ENCODE measurements at places on chromosomes 1 and 21.

GRCh38 chr1:228157729-228158126 lies 7.9 kb upstream of the IBA57 start:
- no peak for DNase-seq

DNA sequence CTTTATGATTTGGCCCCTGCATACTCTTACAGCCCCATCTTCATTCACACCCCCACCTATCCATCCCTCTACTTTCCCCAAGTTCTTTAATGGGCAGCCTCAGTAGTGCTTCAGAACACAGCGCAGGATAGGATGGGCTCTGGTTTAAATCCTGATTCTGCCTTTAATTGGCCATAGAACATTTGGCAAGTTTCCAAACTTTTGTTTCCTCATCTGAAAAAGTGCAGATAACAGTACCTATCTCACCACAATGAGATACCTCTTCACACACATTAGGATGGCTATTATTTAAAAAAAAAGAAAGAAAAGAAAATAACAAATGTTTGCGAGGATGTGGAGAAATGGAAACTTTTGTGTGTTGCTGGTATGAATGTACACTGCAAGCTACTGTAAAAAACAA lies 142.5 kb upstream of the VANGL1 start:
- DNase-seq = no peak

- DNase-seq = no peak
Observed at GRCh38 chr1:23537296-23537973, 6.4 kb upstream of the E2F2 start.

DNA sequence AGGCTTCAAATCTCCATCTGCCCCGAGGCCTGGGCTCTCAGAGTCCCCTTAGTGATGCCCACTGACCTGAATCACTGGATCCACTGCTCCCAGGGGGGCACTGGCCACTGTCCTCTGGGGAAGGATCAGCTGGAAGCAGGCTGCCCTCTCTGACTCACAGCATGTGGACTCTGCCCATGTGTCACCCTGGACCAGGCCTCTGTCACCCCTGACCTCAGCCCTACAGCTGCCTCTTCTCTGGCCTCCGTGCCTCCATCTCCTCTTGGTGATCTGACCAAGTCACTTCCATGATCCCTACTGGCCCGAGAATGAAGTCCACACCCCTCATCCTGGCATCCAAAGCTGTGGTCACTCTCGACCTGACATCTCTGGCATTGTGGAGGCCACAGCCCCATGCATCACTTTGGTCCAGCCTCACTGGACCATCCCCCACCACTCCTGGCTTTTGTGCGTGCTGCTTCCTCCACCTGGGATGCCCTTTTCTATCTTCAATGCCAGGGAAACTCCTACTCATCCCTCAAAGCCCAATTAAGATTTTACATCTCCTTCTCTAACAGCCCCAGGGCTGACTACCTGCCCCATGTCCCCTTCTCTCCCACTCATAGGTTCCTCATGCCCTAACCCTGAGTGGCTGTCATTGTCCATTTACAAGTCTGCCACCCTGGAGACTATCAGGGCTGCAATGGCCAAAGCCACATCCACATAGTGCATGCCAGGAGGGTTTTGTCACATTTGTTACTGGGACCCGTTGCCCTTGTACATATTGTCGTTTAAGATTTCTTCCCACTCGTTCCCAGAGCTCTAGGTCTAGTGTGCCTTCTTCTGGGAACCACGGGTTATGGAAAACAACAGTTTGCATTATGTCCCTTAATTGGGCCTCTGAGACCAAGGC lies 685.0 kb downstream of the MATN1 start:
- no peak for DNase-seq

- DNase-seq = no peak
Observed at GRCh38 chr21:26717146-26717739, 128.0 kb downstream of the ADAMTS1 start.

DNA sequence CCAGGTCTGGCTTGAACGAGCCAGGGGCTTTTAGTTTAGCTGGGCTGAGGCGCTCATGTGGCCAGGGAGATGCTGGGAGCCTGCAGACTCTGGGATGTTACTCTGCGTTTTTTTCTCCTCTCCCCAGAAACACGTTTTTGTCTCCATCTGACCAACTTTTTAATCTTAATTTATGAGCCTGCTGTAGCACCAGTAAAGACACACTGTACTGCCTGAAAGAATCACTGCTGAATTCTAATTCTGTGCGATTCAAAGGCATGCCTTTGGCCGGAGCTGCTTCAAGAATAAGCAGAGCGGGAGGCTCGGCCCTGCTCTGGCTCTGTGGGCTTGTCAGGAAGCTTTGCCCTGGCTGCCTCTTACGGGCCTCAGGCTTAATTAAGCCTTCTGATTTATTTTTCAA lies 129.5 kb downstream of the CAMTA1 start:
- no peak for DNase-seq

DNA sequence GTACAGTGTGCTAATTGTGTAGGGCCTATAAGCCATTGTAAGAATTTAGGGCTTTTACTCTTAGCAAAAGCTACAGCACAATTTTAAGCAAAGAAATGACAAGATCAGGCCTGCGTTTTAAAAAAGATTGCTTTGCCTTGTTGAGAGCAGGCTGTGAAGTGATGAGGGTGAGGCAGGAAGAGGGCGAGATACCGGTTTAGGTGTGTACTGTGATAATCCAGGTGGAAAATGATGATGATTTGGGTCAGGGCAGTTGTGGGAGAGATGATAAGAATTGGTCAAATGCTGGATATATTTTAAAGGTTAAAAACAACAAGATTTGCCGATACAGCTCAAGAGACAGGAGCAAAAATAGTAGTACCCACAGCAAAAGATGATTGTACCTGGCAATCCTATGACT lies 72.0 kb downstream of the SWT1 start:
- DNase-seq = no peak

GRCh38 chr1:230261928-230262650 lies 164.0 kb downstream of the PGBD5 start:
- DNase-seq = no peak

GRCh38 chr21:32626621-32627196 lies 14.5 kb upstream of the CFAP298 start:
- no peak for DNase-seq

DNA sequence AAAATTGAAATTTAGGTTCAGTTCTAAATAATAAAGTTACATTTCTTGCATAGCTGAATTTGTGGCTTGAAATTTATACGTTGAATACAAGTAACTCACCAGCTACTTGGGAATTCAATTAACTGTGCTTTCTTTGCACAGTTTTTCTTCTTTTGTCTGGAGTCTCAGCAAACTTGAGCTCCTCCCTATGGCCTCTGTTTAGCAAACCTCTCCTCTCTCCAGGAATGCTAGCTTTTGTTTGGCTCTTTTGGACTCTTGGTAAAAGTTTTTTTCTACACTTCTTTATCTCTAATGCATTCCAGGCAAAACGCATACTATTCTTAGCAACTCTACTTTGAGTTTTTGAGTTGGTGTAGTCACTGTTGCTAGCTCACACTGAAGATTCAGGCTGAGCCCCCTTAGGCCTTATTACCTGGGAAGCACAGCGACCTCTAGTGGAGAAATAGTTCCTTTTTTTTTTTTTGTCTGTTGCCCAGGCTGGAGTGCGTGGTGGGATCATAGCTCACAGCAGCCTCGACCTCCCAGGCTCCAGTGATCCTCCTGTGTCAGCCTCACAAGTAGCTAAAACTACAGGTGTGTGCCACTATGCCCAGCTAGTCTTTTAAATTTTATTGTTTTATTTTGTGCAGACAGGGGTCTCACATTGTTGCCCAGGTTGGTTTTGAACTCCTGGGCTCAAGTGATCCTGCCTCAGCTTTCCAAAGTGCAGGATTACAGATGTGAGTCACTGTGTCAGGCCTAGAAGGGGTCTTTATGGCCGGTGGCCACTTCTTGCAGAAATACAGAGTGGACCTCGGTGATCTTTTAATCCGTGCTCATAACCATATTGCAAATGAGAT lies 61.7 kb downstream of the CASQ2 start:
- no peak for DNase-seq

DNA sequence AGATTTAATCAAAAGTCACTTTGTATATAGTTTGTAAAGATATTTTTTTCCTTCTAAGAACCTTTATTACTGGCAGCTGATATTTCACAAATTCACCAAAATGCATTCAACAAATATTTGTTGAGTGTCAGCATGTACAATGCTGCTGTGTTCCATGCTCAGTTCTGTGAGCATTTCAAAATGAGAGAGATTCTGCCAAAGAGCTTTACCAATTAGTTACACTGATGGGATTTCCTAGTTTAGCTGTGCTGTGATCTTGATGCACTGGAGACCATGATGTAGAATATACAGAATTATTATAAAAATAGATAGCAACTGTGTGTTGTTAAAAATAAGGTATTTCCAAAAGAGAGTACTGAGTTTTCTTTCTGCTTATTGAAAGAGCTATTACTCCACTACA lies 225.6 kb downstream of the BRINP3 start:
- no peak for DNase-seq

- no peak for DNase-seq
Observed at GRCh38 chr1:178868706-178869105, 2.2 kb downstream of the ANGPTL1 start.

- no peak for DNase-seq
Observed at GRCh38 chr21:34909492-34910292, 139.4 kb downstream of the RUNX1 start.

- DNase-seq = no peak
Observed at GRCh38 chr1:226044514-226045101, 17.9 kb upstream of the H3-3A start.

- DNase-seq = no peak
Observed at GRCh38 chr21:37363936-37364335, 2.6 kb upstream of the DYRK1A start.

DNA sequence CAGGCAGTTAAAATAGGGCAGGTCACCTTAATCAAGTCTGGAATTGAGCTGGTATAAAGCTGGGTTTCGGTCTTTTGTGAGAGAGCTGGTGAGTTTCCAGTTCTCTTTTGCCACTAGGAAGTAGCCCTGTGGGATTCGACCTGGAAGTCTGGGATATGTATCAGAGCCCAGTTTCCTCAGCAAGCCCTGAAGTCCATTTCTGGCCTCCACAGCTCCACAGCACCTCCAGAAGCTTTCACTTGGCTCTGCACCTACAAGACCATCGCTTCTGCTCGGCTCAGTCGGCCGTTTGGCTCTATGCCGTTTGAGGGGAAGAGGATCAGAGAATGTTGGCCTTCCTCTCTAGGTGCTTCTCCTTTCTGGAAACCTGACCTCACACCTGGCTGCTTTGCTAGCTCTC lies 148.0 kb downstream of the GALNT2 start:
- DNase-seq = no peak

DNA sequence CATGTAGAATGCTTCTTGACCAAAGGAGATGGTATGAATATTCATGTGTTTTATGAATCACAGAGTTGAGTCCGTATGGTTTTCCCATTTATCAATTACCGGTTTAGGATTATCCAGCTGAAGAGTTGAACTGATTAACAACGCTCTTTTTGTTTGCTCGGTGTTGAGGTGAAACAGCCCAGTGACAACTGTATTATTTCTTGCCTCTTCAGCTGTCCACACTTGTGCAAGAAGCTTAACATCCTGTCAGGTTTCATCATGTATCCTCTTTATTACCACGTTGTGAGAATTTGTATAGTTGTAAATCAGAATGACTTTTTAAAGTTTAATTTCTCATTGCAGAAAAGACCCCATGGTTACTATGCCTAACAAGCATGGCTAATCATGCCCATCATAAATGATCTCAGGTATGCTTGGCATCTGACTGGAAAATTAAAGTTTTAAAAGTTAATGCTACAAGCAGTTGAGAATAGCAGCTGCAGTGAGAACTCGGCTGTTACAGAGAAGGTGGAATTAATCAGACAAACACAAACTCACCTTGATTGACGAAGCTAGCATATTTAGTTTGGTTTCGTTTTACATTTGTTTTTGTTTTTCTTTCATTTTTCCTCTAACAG lies 563.2 kb upstream of the ADGRL2 start:
- DNase-seq = no peak

GRCh38 chr1:113072141-113072756 lies 749 bp upstream of the LRIG2 start:
- no peak for DNase-seq

- DNase-seq = no peak
Observed at GRCh38 chr1:175537571-175537970, 205.8 kb downstream of the TNR start.

DNA sequence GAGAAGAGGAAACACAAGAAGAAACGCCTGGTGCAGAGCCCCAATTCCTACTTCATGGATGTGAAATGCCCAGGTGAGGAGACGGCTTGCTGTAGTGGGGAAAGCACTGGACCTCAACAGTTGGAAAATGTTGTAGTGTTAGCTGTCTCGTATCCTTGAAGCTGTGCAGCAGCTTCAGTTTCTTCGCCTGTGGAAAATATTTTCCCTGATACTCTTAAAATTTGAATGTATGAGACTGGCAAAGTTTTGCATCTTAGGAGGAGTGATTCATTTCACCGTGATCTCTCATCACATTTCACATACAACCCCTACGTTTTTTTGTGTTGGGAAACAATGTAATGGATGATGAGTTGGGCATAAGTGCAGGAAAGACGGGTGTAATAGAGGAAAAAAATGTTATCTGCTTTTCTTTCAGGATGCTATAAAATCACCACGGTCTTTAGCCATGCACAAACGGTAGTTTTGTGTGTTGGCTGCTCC lies 629 bp downstream of the RPS27 start:
- no peak for DNase-seq

GRCh38 chr1:227315629-227316346 lies 2.5 kb downstream of the CDC42BPA start:
- no peak for DNase-seq

- no peak for DNase-seq
Observed at GRCh38 chr1:161905269-161905884, 118.3 kb downstream of the OLFML2B start.

DNA sequence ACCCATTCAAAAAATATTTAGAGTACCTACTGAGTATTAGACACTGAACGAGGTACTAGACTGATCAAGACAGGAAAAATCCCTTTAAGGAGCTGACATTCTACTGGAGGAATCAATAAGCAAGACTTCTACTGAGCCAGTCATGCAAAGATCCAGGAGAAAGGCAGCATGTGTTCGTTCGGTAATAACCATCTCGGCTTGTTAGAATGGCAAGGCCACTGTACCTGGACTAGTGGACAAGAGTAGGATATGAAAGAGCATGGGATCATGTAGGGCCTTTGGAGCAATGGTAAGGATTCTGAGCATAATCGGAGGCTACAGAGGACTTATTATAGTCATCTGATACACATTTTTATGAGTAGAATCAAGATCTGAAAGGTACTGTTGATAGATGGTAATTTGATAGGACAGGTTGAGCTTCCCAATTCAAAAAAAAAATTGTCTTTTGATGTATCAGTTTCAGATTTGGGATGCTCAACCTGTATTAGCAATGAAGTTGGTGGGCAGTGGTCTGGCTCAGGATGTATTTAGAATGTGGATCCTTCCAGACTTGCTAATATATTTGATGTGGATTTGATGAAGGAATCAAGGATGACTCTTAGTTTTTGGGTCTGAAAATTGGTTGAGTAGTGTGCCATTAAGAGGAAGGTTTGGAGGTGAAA lies 2.3 kb downstream of the COX20 start:
- DNase-seq = no peak
